MCF 10A (cell line): ENCODE measurements at places on chromosomes 12 and 14.

DNA sequence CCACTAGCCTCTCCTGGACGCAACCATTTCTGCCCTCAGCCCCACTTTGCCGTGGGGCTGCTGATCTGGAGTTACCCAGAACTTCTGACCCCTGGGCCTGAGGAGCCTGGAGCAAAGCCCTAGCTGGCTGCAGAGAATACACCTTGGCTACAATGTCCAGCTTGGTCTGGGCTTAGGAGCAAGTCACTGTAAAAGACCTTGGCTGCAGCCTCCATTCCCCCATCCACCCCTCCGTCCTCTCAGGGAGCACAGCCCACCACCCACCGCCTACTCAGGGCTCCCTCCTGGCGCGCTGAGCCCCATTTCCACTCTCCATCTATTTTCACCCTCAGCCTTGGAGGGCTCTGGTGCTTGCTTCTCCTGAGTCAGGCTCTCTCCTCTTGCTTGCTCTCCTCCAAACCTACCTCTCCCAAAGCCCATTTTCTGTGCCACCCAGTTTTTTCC lies 42.9 kb downstream of the ERH start:
- DNase-seq: no peak

- DNase-seq: peak; percentile 22
Observed at GRCh38 chr12:130192642-130193345, 30.5 kb downstream of the FZD10 start.

DNA sequence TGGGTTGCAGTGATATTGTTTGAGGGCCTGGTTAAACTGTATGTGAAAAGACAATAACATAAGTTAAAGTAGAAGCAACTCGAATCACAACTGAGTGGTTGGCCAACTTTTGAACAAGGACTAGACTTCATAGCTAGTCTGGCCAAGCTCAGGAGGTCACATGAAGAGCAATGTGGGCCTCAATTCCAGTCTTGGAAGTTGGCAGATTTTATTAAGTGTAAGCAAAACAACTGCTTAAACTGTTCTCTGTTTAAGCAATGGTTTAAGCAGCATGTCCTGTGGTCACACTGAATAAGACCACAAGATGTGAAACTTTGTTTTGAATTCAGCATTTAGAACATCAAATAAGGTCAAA lies 100.4 kb downstream of the TMTC3 start:
- peak; percentile 41 for DNase-seq

GRCh38 chr14:94582199-94582750 lies 1.0 kb downstream of the SERPINA5 start:
- no peak for DNase-seq

DNA sequence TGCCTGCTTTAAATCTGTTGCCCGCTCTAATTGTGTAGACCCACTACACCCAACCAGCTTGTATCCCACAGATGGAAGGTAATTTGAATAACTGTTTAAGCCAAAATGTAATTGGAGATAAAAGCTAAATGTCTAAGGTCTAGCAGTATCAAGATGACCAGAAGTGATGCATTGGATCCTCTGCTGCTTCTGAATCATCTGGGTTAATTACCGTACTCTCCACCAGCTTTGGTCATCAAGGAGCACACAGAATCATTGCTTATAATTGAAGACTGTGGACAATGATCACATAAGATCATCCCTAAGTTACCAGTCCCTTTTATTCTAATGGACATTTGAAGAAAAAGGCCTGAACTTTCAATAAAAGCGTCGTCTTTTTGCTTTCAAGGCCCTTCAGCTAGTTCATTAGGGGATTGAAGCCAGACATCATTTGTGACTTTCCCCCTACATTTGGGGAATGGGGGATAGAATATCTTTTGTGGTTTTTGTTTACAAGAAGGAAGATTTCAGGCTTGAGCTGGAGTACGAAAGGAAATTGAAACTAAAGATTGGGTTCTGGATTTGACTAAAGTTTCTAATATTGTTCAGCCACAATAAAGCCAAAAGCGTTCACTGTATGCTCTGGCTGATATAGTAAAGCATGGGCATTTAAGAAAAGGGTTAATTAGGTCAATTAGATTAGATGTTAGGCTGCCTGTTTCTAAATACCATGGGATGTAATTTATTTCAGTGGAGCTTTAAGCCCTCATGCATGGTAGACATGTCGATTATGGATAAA lies 123.2 kb downstream of the CHST11 start:
- no peak for DNase-seq

GRCh38 chr14:65745396-65746190 lies 333.1 kb downstream of the FUT8 start:
- peak; percentile 8 for DNase-seq
